GM13977 (cell line): ENCODE measurements at places on chromosomes 4 and X.

GRCh38 chr4:56051029-56051709, 102.4 kb downstream of the CEP135 start:
- no peak for DNase-seq

GRCh38 chr4:138869631-138870030, 145.9 kb upstream of the NOCT start:
- DNase-seq = no peak

GRCh38 chr4:54384563-54384962, 155.5 kb downstream of the PDGFRA start:
- DNase-seq = no peak

GRCh38 chrX:44735498-44735897, 108.3 kb upstream of the DUSP21 start:
- no peak for DNase-seq

DNA sequence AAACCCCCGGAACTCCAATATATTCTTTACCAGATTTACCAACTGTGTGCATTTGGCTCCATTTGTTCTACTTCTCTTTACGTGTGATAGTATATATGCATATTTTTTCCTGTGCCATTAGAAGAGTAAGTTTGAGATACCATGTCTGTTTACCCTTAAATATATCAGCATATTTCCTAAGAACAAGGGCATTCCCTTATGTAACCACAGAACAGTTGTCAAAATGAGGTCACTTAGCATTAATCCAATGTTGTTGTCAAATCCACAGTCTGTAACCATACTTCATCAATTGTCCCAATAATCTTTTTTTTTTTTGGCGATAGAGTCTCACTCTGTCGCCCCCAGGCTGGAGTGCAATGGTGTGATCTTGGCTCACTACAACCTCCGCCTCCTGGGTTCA, 55.2 kb downstream of the TBC1D14 start:
- no peak for DNase-seq

GRCh38 chrX:40414335-40414734, 166.4 kb upstream of the ATP6AP2 start:
- DNase-seq = no peak

DNA sequence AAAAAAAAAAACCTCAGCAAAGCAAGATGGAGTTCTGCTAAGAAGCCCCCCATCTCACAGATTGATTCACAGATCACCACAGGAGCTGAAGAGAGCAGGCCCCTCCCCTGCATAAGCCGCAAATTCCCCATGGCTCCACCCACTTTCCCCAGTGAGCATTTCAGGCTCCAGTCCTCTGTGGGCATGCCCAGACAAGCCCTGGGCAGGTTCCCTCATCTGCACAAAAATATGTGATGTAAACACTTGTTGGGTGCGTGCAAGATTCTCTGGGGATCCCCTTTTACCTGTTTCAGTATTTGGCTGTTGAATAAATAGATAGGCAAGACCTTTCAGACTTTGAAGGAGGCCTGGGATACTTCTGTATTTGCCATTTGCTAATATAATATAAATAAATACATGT, 514.3 kb downstream of the PCDH7 start:
- no peak for DNase-seq

- DNase-seq = no peak
Observed at GRCh38 chr4:173417833-173418232, 18.9 kb upstream of the SCRG1 start.

- no peak for DNase-seq
Observed at GRCh38 chrX:120517936-120518335, 42.8 kb downstream of the CUL4B start.

GRCh38 chr4:83556006-83556707, 20.2 kb downstream of the GPAT3 start:
- DNase-seq = no peak

DNA sequence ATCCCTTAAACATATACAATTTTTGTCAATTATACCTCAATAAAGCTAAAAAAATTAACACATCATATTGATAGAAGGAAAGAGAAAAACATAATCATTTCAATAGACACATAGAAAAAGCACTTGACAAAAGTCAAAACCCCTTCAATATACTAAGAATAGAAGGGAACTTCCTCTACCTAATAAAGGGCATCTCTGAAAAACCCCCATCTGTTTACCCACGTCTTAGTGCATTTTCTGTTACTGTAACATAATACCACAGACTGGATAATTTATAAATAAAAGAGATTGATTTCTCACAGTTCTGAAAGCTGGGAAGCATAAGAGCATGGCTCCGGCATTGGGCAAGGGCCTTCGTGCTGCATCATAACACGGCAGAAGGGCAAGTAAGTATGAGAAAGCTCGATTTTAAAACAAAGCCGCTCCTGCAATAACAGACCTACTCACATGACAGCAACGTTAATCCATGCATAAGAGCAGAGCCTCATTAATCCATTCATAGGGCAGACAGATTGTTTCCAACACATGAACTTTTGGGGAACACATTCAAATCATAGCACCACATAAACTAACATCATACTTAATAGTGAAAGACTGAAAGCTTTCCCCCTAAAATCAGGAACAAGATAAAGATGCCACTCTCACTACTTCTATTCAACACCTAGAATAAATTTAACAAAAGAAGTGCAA, 15.7 kb downstream of the STEEP1 start:
- DNase-seq = peak; percentile 31

GRCh38 chrX:38262715-38263620, 42.3 kb upstream of the SRPX start:
- DNase-seq = no peak

DNA sequence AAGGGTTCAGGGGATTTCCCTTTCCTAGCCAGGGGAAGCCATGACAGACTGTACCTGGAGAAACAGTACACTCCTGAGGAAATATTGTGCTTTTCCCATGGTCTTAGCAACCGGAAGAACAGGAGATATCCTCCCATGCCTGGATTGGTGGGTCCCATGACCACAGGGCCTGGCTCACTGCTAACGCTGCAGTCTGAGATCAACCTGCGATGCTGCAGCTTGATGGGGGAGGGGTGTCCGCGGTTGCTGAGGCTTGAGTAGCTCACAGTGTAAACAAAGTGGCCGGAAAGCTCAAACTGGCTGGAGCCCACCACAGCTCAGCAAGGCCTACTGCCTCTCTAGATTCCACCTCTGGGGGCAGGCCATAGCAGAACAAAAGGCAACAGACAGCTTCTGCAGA, 819.5 kb downstream of the TECRL start:
- no peak for DNase-seq

DNA sequence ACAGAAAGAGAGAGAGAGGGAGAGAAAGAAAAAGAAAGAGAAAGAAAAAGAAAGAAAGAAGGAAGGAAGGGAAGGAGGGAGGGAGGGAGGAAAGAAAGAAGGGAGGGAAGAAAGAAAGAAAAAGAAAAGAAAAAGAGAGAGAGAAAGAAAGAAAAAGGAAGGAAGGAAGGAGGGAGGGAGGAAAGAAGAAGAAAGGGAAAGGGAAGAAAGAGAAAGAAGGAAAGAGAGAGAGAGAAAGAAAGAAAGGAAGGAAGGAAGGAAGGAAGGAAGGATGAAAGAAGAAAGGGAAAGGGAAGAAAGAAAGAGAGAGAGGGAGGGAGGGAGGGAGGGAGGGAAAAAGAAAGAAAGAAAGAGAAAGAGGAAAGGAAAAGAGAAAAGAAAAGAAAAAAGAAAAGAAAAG, 10.8 kb downstream of the OPHN1 start:
- DNase-seq = no peak

DNA sequence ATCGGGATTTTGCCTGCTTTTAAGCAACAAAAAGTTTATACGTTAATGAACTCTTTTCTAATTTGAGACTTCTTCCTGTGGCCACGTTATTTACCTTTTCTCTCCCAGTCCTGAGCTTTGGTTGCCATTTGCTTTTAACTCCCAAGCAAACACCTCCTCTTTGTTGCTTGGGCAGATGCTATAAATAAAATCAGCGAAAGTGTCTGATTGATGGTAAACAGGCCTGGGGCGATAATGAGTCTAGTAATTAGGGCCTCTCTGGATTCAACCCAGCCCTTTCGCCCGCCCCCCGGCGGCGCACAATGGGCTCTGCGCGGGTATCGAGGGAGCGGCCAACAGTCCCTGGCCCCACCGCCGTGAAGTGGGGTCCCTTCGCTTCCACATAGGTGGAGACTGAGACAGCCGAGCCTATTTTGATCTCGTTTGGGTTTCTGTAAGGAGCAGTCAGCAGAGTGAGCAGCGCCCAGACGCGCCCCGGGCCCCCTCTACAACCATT, 790 bp downstream of the CLGN start:
- DNase-seq = peak; percentile 22

- DNase-seq = no peak
Observed at GRCh38 chrX:7145454-7145853, 2.1 kb upstream of the STS start.

DNA sequence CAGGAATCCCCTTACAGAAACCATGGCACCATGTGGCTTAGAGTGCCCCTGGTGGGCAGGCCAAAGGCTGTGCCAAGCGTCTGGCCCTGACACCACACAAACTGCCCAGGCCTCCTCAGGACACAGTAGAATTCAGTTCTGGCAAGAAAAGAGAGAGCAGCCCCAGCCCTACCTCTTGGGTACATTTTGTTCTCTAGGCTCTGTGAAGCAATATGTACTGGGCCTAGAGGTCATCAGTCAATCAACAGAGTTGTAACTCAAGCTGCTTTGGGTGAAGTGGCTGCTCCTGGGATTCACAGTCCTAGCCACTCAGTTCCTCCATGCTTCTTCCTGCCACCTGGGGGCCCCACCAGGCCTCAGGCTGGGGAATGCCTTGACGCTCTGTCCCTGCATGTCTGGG, 158.1 kb upstream of the MAMLD1 start:
- DNase-seq = no peak

DNA sequence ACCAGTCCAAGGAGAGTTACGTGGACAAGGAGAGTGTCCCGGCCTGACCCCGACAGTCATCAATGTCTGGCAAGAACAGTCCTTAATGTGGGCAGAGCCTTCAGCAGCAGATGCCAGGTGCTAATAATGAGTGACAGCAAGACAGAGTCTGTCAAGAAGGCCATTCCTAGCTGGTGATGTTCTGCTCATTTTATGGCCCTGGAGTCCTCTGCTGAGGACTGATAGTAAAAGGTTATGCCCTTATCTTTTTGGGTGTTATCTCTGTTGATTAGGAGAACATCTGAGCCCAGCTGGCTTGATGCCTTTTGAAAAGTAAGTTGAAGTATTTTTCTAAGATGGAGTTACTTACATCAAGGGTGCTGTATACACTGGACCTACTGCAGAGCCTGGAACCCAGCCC, 67.3 kb downstream of the SLC34A2 start:
- no peak for DNase-seq

GRCh38 chr4:33078145-33078544, 2358.0 kb downstream of the PCDH7 start:
- no peak for DNase-seq

- DNase-seq = no peak
Observed at GRCh38 chr4:165115301-165115700, 2.6 kb upstream of the TMEM192 start.

- DNase-seq = no peak
Observed at GRCh38 chrX:105696870-105697269, 125.5 kb upstream of the NRK start.

- DNase-seq = no peak
Observed at GRCh38 chr4:10006601-10007435, 14.5 kb downstream of the SLC2A9 start.

GRCh38 chr4:147518846-147519767, 38.2 kb downstream of the EDNRA start:
- DNase-seq = peak; percentile 51

DNA sequence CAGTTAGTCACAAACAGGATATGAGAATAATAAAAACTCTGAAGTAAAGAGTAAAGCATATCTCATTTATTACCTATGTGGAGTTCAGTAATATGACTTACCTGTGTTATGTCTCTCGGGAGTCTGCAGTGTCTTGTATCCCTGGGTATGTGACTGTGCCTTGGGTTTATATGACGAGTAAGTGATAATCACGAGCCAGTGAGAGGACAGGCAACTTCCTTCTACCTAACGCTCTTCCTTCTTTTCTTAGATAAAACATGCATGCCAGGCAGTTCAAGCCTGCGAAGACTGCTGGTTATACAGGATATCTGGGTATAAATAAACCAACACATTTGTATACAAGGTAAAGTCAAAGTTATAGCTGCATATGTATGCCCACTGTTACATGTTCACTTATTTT, at the start of gene HPGDS:
HPGDS (minus strand) TSS at position 143 of the 400 bp plus-strand sequence. CDS start 8,207 bp downstream, outside the sequence.
- no peak for DNase-seq
